ENCODE measurements at places on chromosomes 12 and 14.

DNA sequence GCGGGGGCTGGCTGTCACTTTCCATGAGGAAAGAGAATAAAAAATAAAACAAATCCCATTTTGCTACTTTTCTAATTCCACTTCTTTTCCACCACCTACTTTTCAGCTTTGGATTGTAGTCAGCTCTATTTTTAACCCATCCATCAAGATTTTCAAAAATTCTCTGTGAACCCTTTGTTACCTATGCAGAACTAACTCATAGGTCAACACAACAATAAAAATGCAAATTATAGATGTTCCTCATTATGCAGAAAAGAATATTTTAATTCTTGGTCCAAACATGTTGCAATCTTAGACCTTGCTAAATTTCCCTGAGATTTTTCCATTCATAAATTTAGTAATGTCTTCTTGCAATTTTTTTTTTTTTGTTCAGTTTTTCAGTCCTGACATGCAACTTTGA is 454.5 kb downstream of the ADAMTS20 start:
- peak; percentile 11 for DNase-seq

- no peak for DNase-seq
Measured at GRCh38 chr14:81485372-81485771, 48.3 kb downstream of the SEL1L start.

GRCh38 chr12:16520328-16520727 is 85.6 kb downstream of the LMO3 start:
- DNase-seq, result no peak

DNA sequence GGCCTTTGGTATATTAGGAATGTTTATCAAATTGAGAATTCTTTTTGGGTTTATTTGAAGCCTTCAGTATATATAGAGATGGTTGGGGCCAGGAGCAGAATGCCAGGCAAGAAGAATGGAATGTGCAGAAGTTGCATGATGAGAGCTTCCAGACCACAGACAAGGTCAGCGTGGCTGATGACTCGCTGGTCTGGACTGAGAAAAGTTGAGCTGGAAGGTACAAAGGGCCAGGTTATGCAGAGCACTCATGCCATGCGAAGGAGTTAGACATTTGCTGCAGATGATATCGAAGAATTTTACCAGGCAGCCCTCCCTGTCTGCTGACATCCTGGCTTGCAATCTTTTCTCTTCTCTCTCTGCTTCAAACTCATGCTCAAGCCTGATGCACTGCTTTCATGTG is 196.2 kb upstream of the ARHGAP5 start:
- peak; percentile 90 for DNase-seq

- DNase-seq, result no peak
Measured at GRCh38 chr12:67377021-67377420, 107.9 kb downstream of the CAND1 start.

- no peak for DNase-seq
Measured at GRCh38 chr14:55327179-55327578, 56.0 kb downstream of the FBXO34 start.

GRCh38 chr12:26614011-26614616 is 218.9 kb downstream of the ITPR2 start:
- peak; percentile 62 for DNase-seq

- DNase-seq, result no peak
Measured at GRCh38 chr12:19916196-19916753, 452.1 kb upstream of the PDE3A start.

DNA sequence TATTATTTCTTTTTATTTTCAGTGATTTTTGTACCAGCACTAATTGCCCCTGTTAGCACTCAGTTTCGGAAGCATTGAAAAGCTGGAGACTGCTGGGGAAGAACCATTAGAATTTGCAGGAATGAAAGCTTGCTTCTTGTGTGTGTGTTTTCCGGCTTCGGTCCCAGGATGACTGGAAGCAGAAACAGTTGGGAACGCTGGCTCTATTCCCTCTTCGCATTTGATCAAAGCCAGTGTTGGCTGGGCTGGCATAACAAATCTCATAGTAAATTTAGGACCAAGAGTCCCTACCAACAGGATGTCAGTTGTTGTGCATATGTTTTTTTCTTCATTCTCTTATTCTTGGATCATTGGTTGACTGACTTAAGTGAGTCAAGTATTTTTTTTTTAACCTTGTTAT is 53.6 kb upstream of the TRAF3 start:
- no peak for DNase-seq

- no peak for DNase-seq
Measured at GRCh38 chr12:41433460-41433859, 245.3 kb downstream of the PDZRN4 start.

GRCh38 chr12:62296001-62296400 is 35.8 kb downstream of the USP15 start:
- no peak for DNase-seq

- no peak for DNase-seq
Measured at GRCh38 chr12:45426294-45426693, 210.4 kb downstream of the ANO6 start.

DNA sequence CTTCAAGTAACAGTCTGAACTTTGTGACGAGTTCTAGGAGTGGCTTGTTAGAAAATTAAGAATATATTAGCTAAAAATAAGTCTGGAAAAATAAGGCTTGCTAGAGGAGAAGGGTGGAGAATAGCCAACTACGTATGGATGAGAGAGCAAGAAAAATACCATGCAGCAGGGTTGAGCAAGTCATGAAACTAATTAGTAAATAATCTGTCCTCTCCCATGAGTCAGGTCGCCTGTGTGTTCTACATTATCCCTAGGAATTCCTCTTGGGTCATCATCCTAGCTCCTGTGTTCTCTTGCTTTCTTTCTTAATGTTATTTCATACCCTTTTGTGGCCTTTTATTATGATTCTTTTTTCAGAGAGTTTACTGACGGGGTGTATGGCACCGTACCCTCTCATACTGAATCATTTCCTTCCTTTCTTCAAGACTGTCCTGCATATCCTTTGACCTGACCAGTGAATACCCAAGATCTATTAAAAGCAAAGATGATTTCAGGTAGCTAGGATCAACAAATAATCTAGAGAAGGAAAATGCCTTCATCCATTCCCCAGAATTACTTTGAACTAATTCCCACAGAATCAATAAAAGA is 177.2 kb upstream of the NPAS3 start:
- peak; percentile 47 for DNase-seq

- DNase-seq, result no peak
Measured at GRCh38 chr14:95569440-95569839, 34.6 kb downstream of the GLRX5 start.

GRCh38 chr14:38357557-38357956 is 101.7 kb upstream of the CLEC14A start:
- DNase-seq, result peak; percentile 80

DNA sequence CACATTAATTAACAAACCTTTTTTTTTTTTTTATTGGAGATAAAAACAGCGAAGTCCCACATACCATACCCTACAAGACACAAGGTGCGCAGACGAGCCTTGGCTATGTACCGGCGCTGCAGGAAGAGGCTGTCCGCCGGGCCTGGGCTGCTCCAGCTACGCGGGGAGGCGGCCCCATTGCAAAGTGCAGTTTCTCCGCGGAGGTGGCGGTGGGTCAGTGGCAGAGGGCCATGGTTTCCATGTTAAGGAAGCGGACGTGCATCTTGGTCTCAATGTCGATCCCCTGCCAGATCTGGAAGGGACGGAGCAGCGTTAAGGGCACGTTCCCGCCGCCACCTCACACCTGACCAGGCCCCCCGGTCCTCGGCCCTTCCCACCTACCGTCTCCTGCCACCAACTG is 60.3 kb downstream of the TESC start:
- no peak for DNase-seq
